ENCODE measurements at places on chromosomes 5 and 9. TPM values are rescaled to one million over a fixed set of nuclear protein-coding genes. Genes with fewer than 3 reads are reported as not detected.

The DOCK2 gene
- total RNA-seq, result 4.2 TPM

DNA sequence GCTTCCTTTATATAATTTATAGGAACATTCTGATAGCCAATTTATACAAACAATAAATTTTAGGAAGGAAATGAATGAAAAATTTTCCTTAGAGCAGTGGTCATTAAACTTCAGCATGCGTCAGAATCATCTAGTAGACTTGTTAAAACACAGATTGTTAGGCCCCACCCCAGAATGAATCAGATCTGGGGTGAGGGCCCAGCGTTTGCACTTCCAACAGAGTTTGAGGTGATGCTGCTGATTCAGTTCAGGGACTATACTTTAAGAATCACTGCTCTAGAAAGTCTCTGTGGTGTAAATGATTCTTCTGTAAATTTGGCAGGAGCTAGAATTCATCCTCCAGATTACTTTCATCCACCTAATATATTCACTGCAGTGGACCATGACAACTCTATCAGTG is 80.4 kb downstream of the SLC12A2 start:
- no peak overlapping the region for H3K27ac ChIP-seq
- no peak for DNase-seq
- no peak overlapping the region for H3K4me3 ChIP-seq

- no peaks in the 10 kb centered on the region for H3K27me3 ChIP-seq
- DNase-seq, result no peak
- peak overlapping the region; percentile 50 for H3K27ac ChIP-seq
- H3K36me3 ChIP-seq, result no peaks in the 10 kb centered on the region
- H3K4me1 ChIP-seq, result peaks cover 17% of the 10 kb centered on the region
- H3K4me3 ChIP-seq, result no peak overlapping the region
These were observed 194.3 kb downstream of the SMARCA2 start for GRCh38 chr9:2209400-2209799.

The PCDHA3 gene
- total RNA-seq, result not detected

DNA sequence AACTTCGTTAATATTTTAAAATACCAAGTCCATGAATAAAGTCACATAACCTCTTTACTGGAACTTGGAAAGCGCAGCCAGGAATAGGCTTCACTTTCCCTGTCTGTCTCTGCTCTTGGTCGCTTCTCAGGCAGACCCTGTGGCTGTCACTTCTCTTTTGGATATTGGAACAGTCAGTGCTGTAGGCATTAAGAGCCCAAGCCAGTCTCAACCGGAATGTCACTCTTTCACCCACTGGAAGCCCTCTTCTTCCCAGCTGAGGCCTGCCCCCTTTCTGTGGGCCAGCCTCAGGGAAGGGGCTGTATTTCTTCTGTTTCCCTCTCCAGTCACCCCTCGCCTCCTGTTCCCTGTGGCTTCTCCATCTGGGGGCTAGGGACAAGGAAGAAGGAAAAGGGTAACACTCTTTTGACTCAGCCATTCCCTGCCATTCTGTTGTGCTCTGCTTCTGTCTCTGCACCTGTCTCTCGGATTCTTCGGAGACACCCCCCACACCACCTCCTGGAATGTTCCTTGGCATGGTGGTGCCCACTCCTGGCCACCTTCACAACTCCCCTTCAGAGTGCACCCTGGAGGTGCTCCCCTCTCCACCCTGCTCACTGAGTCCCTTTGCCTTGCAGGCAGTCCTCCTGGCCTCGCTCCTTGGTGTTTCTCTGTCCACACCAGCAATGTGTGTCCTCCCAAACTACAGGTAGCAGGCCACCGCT is 103.4 kb downstream of the TRIO start:
- H3K4me1 ChIP-seq, result peaks cover 95% of the 10 kb centered on the region
- no peak overlapping the region for H3K4me3 ChIP-seq
- H3K27ac ChIP-seq, result peak overlapping the region; percentile 29
- no peak for DNase-seq
- H3K27me3 ChIP-seq, result no peaks in the 10 kb centered on the region

DNA sequence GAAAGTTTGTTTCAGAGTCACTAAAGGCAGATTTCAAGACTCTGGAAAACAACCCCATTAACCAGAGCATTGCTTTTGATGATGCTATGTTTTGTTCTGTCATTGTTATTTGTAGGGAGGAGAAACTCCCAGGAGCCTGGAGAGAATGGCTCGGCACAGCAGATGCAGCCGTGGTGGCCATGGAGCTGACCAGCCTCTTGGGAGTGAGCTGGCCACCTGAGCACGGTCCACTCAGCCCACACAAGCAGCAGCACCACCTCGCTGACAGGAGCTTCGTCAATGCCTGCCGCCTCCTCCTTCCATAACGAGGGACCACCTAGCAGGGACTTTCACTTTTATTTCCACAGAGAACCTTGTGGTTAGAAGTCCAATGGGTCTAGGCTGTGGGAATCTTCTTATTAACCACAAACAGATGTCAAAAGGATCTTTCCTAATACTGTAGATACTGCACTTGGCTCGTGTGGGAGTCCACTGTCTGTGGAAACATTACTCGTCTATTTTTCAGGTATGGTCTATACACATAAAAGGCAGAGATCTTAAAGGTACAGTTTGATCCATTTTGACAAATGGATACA is 21.0 kb upstream of the SMIM32 start:
- no peaks in the 10 kb centered on the region for H3K36me3 ChIP-seq
- no peaks in the 10 kb centered on the region for H3K4me1 ChIP-seq
- peaks cover 88% of the 10 kb centered on the region for H3K27me3 ChIP-seq

GRCh38 chr9:28203036-28203435 is 629.8 kb upstream of the C9orf72 start:
- H3K4me1 ChIP-seq, result no peaks in the 10 kb centered on the region
- no peak for DNase-seq
- no peaks in the 10 kb centered on the region for H3K36me3 ChIP-seq

The FRRS1L gene
- total RNA-seq, result 2.5 TPM

DNA sequence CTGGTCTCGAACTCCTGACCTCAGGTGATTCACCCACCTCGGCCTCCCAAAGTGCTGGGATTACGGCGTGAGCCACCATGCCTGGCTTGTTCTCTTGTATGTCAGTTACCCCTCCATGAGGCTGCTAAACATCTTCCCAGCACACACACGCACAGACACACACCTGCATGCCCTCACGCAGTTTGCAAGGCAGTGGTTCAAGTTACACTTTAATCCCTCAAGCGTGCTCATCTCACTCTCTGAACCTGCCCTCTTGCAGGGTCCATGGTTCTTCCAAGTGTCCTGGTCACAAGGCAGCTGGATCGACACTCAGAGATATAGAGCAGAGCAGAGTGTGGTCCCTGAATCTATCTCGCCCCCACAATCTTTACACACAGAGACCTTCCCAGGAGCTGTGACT is 34.1 kb upstream of the RUFY1 start:
- H3K4me1 ChIP-seq, result no peaks in the 10 kb centered on the region
- H3K27me3 ChIP-seq, result peaks cover 36% of the 10 kb centered on the region
- no peak for DNase-seq
- no peaks in the 10 kb centered on the region for H3K36me3 ChIP-seq
- H3K4me3 ChIP-seq, result no peak overlapping the region

DNA sequence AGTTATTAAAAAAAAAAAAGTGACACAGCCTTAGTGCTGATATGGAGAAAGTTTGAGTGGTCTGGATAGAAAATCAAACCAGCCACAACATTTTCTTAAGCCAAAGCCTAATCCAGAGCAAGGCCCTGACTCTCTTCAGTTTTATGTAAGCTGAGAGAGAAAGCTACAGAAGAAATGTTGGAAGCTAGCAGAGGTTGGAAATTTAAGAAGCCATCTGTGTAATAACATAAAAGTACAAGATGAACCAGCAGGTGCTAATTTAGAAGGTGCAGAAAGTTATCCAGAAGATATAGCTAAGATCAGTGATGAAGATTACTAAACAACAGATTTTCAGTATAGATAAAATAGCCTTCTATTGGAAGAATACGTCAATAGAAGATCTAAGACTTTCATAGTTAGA is 102.9 kb downstream of the GHR start:
- H3K4me3 ChIP-seq, result no peak overlapping the region
- H3K4me1 ChIP-seq, result peaks cover 25% of the 10 kb centered on the region
- no peak overlapping the region for H3K27ac ChIP-seq
- no peaks in the 10 kb centered on the region for H3K27me3 ChIP-seq
- no peak for DNase-seq

GRCh38 chr5:137621861-137622823 is 113.7 kb downstream of the KLHL3 start:
- peaks cover 3% of the 10 kb centered on the region for H3K36me3 ChIP-seq
- peak overlapping the region; percentile 30 for H3K4me3 ChIP-seq
- no peaks in the 10 kb centered on the region for H3K27me3 ChIP-seq

DNA sequence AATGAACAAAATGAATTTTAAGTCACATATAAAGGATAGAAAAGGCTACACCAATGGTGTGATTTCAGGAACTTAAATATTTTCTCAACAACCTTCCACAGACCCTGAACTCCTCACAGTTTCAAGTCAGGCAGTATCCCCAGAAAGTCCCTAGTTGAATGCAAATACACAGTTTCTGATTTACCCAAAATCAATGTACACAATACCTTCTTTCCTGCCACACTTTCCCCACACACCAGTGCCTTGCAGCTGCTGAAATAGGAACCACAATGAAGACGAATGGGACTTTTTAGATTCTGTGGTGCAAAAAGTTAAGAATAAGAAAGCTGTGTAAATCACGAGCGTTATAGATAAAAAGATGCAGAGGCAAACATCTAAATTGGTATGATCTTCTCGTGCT is 552.4 kb upstream of the MEF2C start:
- H3K4me3 ChIP-seq, result no peak overlapping the region
- no peaks in the 10 kb centered on the region for H3K36me3 ChIP-seq
- H3K27me3 ChIP-seq, result no peaks in the 10 kb centered on the region
- H3K4me1 ChIP-seq, result peaks cover 15% of the 10 kb centered on the region
- H3K27ac ChIP-seq, result no peak overlapping the region
- no peak for DNase-seq

DNA sequence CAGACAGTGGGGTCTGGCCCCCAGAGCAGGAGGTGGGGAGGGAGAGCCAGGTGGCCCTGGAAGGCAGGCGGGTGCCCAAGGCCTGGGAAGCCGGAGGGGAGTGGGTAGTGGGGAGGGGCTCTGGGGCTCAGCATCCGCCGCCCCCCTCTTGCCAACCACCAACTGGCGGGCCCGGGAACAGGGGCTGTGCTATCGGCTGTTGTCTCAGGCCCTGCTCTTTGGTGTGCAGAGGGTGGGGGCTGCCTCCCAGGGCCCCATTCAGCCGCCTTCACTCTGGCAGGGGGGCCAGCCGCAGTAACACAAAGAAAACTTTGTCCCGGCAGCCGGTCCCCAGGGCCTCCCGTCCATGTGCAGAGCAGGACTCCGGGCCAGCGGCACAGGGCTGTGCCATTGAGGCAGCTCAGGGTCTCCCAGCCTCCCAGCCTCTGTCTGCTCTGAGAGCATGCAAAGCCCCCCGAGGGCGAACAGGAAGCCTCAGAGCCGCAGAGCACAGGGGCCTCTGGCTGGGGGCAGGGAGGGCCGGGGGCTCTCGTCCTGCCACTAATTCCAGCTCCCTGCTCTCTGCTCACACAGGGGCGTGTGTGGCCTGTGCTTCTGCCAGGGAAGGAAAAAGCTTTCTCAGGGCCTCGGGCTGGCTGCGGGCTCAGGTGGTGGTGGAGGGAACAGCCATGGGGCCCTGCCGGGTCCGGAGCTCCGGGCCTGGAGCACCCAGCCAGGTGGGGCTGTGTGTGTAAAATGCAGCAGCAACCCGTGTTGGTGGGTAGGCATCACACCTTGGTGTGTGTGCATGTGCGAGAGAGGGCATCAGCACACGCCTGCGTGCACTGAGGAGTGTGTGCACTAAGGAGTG is 54.2 kb upstream of the NOTCH1 start:
- H3K27ac ChIP-seq, result no peak overlapping the region
- DNase-seq, result no peak
- H3K4me1 ChIP-seq, result peaks cover 32% of the 10 kb centered on the region
- H3K27me3 ChIP-seq, result no peaks in the 10 kb centered on the region

- no peak for DNase-seq
- peaks cover 24% of the 10 kb centered on the region for H3K4me1 ChIP-seq
- H3K27me3 ChIP-seq, result no peaks in the 10 kb centered on the region
These were observed 42.2 kb upstream of the FBXW11 start for GRCh38 chr5:172048539-172049101.

- no peak for DNase-seq
- H3K4me3 ChIP-seq, result no peak overlapping the region
- peaks cover 29% of the 10 kb centered on the region for H3K4me1 ChIP-seq
- peaks cover 5% of the 10 kb centered on the region for H3K36me3 ChIP-seq
- H3K27me3 ChIP-seq, result no peaks in the 10 kb centered on the region
These were observed 4.0 kb downstream of the PHF19 start for GRCh38 chr9:120872791-120873502.

The SYK gene
- total RNA-seq, result 5.4 TPM

DNA sequence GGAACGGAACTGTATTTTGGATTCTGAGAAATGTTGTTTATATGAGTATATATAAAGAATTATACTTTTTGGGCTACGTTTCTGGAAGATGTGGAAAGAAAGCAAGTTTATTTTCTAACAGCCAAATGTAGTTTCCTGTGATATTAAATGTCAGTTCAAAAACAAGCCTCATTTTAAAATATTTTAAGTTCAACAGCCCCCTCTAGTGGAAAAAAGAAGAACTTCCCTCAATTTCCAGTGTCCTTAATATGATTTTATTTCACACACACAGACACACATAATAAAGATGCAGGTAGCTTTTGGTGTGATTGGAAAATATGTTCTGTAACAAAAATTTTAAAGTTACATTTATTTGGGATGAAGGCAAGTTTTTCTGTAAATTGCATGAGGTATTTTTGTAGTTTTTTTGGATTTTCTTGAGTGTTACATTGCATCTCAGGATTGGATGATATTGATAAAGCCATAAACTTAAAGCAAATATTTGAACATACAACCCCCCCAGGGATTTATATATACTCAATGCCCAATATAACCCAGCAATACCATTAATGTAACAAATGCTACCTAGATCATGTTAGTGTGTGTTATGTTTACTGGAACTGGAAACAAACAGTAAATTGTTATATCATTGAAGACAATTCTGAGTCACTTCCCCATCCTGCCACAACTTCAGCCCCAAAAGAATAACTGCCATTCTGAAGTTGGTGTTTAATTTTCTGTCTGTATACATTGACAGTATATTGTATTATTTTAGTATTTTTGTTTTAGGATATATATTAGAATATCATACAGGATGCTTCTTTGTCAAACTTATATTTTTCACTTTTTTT is 54.0 kb downstream of the CCDC171 start:
- H3K4me1 ChIP-seq, result no peaks in the 10 kb centered on the region
- DNase-seq, result no peak
- no peaks in the 10 kb centered on the region for H3K27me3 ChIP-seq
- no peaks in the 10 kb centered on the region for H3K36me3 ChIP-seq
- no peak overlapping the region for H3K4me3 ChIP-seq

GRCh38 chr9:7443541-7443940 is 356.0 kb downstream of the DMAC1 start:
- DNase-seq, result no peak
- no peak overlapping the region for H3K27ac ChIP-seq
- no peaks in the 10 kb centered on the region for H3K36me3 ChIP-seq
- no peaks in the 10 kb centered on the region for H3K4me1 ChIP-seq
- H3K4me3 ChIP-seq, result no peak overlapping the region

The WDR38 gene
- total RNA-seq, result not detected
